Activated naive CD8-positive, alpha-beta T cell treated with anti-CD3 and anti-CD28 coated beads for 36 hours (primary cell): ENCODE measurements at places on chromosomes 5 and 9.

DNA sequence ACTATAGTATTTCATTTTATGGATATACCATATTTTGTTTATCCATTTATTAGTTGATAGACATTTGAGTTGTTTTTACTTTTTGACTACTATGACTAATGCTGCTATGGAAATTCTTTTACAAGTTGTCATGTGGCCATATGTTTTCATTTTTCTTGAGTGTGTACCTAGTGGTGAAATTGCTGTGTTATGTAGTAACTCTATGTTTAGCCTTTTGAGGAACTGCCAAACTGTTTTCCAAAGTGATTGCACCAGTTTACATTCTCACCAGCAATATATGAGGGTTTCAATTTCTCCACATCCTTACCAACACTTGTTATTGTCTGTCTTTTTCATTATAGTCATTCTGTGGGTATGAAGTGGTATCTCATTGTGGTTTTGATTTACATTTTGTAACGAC lies 75.4 kb downstream of the GRIA1 start:
- no peak for DNase-seq

DNA sequence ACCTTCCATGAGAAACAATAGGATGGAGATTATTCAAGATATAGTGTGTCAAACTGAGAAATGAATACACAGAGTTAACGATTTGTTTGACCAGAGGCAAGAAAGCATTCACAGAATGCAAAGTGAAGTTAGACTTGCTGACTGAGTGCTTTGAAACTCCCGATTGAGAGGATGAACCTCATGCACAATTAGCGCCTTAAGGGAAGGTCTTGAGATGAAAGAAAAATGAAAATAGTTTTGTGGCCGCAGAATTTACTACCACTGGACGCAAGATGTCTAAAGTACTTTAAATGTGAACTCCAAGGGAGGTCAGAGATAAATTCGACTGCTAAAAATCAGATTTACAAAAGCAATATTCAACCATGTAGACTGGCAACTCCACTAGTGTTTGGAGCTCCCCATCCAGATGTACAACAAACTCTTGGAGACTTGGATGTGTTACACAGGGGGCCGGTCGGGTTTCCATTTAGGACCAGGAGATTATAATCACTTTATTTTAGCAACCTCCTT lies 707 bp upstream of the RIMOC1 start:
- no peak for DNase-seq

DNA sequence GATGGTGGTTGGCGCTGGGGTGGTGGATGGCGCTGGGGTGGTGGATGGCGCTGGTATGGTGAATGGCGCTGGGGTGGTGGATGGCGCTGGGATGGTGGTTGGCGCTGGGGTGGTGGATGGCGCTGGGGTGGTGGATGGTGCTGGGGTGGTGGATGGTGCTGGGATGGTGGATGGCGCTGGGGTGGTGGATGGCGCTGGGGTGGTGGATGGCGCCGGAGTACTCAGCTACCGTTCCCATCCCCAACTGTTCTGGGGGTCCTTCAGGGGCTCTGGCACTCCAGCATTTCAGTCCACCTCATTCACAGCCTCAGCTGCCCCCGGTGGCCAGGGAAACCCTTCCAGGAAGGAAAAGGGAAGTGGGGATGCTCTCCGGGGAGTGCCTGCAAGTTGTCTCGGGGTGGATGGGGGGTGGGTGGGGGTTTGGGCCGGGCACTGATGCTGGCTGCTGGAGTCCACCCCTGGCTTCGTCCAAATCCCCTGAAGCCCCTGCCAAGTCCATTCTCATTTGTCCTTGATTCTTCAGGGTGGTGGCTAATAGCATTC lies 147.3 kb upstream of the COL5A1 start:
- no peak for DNase-seq

DNA sequence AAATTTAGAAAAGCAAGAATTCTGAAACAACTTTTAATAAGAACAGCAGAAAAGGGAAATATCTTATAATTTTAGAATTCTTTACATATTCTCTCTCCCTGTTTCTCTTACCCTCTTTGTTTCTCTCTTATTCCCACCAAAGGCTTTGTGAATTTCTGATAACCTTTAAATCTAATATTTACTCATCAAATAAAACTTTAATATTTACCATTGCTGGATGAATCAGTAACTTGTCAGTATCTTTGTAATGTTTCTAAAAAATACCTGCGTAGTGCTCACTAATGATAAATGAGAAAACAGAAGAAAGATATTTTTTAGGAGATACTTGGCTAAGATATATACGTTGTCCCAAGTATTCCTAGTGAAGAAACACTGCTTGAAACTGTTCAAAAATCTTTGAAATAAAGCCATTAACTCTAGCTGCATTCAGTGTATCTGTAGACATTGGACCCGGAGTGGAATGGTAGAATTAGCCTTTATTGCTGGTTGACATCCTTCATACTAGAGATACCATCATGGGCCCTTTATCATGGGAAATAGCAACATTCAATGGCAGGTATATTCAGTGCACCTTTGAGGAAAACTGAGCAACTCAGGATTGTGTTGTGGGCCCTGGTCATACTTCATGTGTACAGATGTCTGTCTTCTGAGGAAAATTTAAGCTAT lies 2160.4 kb downstream of the MAT2B start:
- DNase-seq, result no peak

- DNase-seq, result peak; percentile 67
These were observed 19.6 kb downstream of the QSOX2 start for GRCh38 chr9:136225748-136226679.

GRCh38 chr9:73229543-73229942 lies 77.9 kb downstream of the ANXA1 start:
- DNase-seq, result no peak

DNA sequence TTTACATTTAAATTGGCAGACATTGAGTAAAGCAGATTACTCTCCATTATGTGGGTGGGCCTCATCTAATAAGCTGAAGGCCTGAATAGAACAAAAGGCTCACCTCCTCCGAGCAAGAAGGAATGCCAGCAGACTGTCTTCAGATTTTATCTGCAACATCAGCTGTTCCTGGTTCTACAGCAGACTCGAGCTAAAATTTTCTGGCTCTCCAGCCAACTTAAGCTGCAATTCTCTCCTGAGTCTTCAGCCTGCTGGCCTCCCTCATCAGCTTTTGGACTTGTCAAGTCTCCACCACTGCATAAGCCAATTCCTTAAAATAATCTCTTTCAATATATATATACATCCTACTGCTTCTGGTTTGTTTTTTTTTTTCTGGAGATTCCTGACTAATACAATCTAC lies 12.5 kb downstream of the TRPM3 start:
- no peak for DNase-seq

DNA sequence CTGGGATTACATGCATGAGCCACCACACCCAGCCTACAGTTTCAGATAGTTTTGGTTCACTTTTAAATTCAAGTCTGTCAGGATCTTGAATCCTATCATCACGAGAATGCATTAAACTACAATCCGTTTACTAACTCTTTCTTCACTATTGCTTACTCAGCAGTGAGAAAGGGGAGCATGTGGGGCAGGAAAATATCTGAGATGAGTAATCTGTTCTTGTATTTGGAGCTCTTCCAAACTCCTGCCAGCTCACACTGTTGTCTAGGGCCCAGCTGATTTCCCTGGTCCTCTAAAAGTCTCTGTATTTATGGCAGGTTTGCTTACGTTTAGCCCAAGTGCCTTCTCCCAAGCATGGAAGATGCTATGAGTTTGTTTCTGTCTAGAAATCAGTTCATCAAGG lies 152.2 kb downstream of the FGF18 start:
- no peak for DNase-seq

DNA sequence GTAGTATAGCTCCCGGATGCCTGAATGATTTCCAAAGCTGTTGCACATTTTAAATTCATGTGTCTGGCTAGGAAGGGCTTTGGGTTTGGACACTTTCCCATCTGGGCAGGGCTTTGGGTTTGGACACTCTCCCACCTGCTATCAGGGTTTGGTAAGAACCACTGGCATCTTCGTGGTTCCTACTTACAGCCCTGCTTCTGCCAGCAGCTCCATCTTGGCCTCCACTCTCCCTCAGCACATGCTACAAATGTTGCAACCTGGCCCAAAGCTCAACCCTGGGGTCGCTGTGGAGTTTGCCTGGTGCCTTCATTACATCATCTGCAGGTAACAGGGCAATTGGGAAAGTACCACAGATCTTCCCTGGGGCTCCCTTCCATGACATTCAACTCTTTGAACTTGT lies 3.5 kb downstream of the TMCO6 start:
- no peak for DNase-seq

- peak; percentile 31 for DNase-seq
These were observed 20.4 kb upstream of the ZNF354B start for GRCh38 chr5:178839319-178839704.

DNA sequence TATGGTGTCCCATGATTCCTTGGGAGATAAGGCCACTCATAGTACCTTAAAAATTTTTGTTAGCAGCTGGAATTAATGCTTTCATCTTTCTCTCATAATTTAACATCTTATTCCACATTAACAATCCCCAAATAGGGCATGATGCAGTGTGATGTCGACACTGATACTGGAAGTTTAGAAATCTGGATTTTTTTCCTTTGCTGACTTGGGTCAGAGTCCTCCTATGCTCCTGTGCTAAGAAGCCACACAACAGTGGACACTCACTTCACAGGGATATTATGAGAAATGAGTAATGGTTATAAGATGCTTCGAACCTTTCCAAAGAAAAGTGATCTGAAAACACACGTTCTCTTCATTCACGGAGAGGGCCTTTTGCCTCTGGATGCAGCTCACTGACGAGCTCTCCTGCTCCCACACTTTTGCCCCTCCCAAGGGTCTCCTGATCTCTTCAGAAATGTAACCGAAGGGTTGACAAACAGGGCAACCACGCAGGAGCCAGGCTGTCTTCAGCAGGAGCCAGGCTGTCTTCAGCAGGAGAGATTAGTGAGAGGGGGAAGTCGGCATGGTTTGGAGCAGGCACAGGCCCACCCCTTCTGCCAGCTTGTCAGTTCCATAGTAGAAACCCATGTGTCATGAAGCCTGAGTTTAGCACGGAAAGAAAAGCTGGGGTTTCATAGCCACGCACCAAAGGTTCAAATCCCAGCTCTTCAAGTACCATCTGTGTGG lies 247.8 kb downstream of the AOPEP start:
- no peak for DNase-seq

GRCh38 chr5:87081016-87081415 lies 186.7 kb upstream of the RASA1 start:
- no peak for DNase-seq

- no peak for DNase-seq
These were observed 38.0 kb downstream of the RIGI start for GRCh38 chr9:32487981-32488380.
